Hematopoietic multipotent progenitor cell treated with erythropoietin and hydrocortisone succinate and interleukin-3 and kit ligand, for 15 days (in vitro differentiated cells): ENCODE measurements at places on chromosomes 6 and 20.
A peak's percentile ranks its signal among the peaks of the same experiment; 100 is the strongest.

DNA sequence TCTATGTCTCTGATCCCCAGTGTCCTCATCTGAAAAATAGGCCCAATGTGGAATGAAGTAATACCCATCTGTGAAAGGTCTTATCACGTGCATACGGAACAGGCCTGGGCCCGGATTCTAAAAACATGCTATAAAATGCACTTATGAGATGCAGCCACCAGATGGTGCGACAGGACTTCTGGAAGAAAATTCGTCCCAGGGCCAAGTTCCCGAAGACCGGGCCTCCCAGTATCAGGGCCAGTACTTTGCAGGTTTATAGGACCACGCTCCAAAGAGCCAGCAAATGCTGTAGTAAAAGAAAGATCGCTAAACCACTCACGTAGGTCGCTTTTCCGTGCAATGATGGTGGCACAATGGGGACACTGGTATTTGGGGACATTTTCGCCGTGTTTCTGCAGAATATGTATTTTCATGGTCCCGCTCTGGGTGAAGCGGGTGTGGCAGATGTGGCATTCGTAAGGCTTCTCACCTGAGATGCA lies 10.6 kb downstream of the CTCFL start:
- DNase-seq: peak; percentile 73

DNA sequence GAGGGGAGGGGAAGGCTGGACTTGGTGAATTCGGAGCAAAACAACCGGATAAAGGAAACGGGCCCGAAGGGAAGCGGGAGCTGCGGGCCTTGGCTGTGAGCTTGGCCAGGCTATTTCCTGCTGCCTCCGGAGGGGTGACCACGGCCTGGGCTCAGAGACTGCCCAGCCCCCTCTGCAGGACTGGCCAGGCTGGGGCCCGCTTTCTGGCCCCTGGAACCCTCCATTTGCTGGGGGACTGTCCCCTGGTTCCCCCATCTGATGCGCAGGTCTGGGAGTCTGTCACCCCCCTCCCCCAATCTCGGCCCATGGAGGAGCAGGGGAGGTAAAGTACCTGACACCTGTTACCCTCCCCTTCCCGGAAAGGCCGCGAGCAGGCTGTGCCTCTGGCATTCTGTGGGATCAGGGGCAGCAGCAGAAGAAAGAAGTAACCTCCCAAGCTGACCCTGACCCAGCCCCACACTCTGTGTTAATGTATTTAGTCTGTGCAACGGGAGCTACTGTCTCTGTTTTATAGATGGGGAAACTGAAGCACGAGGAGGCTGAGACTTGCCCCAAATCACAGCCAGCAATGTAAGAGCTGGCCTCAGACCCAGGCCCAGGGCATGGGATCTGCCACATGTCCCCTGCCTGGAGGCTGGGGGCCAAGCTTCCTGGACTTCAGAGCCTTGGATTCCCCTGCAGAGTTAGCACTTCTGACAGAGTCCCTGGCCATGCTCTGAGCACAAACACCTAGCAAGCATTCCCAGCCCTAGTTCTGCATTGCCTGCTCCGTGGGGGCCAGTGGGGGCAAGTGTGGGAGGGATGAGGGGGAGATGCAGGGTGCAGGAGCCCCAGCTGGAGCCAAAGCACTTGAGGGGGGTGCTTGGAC lies 3.5 kb downstream of the C20orf204 start:
- no peak for DNase-seq

GRCh38 chr6:124223611-124224345 lies 420.1 kb downstream of the NKAIN2 start:
- no peak for DNase-seq

- no peak for DNase-seq
Observed at GRCh38 chr20:44805979-44806620, 4.2 kb downstream of the RIMS4 start.

DNA sequence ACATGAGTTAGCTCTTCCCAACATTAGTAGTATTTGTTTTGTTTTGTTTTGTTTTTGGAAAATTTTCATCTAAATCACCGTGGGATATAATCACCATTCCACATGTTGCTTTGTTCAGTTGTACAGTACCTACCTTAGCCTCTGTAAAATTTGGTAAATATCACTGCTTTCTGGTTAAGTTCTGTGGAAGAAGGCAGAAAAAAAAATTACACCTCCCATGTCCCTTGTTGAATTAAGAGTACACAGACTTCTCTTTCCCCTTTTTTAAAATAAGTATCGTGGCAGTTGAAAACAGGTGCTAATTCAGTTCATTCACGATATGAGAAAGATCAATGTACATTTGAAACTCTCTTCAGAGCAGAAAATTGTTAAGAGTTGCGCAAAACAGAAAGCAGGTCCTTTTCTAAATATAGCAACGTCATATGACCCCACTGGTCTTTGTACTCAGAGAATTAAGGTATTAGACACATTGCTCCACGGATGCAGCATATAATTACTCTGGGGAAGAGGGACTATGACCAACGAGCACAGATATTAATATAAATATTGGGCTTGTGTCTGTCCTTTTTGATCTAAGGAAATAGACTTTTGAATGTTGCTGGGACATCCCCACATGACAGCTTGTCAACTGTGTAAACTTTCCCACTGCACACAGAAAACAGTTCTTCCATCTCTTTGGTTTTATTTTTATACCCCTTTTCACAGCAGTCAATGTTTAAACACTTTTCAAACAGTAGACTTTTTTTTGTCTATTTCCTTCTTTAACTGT lies 58.6 kb upstream of the ZNF217 start:
- DNase-seq: peak; percentile 26

DNA sequence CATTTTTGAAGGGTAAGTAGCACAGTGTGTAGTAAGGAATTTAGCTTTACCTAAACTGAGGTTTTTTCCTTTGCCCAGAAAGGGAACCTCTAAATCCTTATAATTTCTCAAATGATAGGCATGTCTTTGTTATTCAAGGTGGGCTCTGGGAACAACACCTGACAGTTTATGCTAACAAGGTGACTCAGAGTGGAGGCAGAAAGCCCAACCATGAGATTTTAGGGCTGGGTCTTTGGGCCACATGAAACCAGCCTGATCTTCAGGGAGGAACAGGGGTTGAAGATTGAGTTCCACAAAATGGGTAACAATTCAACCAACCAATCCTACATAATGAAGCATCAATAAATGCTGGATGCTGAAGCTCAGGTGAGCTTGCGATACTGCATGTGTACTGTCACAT lies 46.6 kb downstream of the PRSS35 start:
- DNase-seq: no peak

DNA sequence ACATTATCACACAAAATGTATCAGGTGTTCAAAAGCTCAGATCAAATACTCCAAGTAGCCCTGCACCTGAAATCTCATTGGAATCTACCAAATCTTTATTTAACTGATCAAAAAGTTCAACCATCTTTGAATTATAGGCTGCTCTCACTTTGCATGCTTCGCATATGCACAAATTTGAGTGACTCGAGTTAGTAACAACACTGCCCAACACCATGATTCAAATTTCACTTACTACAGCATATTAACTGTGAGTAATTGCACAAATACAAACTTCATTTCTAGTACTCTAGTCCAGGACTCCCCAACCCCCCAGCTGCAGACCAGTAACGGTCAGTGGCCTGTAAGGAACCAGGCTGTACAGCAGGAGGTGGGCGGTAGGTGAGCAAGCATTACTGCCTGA lies 51.1 kb downstream of the WASF1 start:
- DNase-seq: no peak

GRCh38 chr6:130240232-130240631 lies 17.5 kb upstream of the SAMD3 start:
- DNase-seq: no peak

DNA sequence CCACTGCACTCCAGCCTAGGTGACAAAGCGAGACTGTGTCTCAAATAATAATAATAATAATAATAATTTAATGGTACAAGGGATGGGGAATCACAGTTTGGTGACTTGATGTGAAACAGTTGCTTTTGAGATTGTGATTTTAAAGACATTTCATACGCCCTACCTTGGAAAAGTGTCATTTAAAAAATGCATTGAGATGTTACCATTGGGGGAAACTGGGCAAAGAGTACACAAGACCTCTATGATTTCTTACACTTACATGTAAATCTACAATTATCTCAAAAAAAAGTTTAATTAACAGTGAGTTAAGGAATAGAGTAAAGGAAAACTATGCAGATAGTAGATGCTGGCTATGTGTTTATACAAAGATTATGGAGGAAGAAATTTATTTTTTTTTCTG lies 22.3 kb downstream of the ADTRP start:
- DNase-seq: no peak

DNA sequence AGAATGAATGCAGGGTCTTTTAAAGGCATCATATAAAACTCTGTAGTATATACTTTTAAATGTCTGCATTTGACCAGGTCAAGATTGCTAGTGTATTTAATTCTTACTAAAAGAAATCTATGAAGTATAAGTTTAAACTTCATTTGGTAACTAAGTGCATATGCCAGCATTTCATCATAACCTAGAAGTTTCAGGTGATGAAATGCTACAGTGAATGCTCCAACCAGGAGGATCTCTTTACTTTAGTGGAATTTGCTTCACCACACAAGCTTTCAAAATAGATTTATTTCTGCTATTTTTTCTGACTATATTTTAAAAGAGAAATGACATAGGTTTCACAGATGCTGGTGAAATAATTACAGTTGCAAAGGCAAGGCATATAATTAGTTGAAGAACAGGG lies 141.9 kb downstream of the HIVEP2 start:
- DNase-seq: no peak

DNA sequence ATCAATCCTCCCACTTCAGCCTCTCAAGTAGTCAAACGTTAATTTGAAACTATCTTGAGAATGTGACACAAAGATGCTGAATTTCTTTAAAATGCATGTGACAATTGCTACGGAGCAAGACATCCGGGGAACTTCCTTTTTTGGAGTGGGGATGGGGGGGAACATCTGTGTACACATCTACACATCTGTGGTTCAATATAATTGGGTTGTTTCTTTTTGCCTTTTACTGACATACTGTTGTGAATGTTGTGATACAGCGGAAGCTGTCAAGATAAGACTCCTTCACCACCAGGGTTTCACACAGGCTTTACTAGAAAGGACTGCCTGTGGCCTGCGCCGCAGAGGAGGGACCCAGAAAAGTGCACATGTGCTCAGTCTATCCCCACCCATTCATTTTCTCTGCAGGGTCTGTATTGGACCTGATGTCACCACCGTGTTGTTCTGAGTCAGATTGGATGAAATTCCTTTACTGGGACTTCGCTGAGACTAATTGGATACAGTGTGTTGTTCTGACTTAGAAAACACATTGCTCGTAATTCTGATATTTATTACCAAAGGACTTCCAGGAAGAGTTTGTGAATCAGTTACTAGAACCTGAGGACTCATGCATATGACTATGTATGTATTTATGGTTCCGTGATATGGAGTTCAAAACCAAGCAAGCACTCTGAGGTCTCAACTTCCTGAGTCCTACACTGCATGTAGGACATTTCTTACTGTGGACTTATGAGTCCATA lies 98.7 kb upstream of the SGK1 start:
- DNase-seq: no peak

DNA sequence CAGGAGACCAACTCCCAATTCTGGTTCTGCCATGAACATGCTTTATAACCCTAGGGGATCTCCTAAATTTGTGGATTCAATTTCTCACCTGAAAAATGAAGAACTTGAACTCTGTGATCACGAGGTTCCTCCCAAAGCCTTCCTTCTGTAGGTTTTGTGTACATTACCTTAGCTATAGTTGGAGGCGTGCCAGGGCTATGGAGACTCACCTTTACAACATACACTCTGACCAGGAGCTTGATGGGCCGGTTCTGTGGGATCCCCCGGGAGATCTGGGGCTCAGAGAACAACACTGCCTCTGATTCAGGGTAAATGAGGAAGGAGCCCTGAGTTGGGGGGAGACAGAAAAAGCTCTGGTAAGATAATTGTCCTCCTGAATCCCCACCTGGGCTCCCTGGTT lies 34.1 kb downstream of the ERGIC3 start:
- DNase-seq: no peak

GRCh38 chr20:53923566-53924369 lies 146.6 kb downstream of the BCAS1 start:
- no peak for DNase-seq

DNA sequence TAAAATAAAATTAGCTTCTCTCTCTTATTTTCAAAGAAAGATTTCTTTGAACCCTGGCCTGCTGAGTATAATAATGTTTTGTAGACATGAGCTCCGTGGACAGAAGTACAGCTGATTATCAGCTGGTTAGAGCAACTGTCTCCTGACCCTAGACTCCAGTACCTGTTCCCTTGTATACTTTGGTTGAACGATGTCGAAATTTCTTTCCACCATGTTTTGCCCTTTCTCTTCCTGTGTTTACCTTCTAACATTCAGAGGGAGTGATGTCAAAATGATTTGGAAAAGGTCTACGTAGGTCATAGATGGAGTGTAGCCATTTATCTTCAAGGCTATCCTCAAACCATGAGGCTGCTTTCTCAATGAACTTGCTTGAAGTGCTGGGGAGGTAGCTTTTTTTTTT lies 16.8 kb upstream of the ADTRP start:
- DNase-seq: no peak

- no peak for DNase-seq
Observed at GRCh38 chr6:168096271-168096764, 17.3 kb upstream of the FRMD1 start.

GRCh38 chr6:167684276-167685104 lies 142.2 kb upstream of the AFDN start:
- no peak for DNase-seq

GRCh38 chr6:3226481-3227362 lies 731 bp downstream of the TUBB2B start:
- no peak for DNase-seq

GRCh38 chr6:45533386-45533785 lies 155.7 kb upstream of the SUPT3H start:
- DNase-seq: no peak

DNA sequence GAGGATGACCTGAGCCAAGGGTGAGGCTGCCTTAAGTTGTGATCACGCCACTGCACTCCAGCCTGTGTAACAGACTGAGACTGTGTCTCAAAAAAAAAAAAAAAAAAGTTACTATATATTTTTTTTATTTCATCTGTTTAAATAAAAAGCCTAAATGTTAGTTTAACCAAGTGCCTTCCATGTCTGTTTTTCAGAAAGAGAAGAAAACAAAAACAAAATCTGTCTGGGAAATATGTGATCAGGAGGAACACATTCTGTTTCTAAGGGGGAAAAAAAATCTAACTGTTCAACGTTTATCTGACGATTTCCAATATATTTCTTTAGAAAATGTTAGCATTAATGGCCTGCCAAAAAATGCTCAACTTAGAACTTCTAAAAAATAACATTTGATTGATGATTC lies 147.0 kb downstream of the IPCEF1 start:
- DNase-seq: no peak

DNA sequence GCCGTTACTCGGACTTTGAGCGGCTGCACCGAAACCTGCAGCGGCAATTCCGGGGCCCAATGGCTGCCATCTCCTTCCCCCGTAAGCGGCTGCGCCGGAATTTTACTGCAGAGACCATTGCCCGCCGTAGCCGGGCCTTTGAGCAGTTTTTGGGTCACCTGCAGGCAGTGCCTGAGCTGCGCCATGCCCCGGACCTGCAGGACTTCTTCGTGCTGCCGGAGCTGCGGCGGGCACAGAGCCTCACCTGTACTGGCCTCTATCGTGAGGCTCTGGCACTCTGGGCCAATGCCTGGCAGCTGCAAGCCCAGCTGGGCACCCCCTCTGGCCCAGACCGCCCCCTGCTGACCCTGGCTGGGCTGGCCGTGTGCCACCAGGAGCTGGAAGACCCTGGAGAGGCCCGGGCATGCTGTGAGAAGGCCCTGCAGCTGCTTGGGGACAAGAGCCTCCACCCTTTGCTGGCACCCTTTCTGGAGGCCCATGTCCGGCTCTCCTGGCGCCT lies 7.2 kb downstream of the SNX21 start:
- DNase-seq: no peak
